Bronchial epithelial cell (primary cell): ENCODE measurements at places on chromosomes 7 and 10. TPM values are rescaled to one million over a fixed set of nuclear protein-coding genes. Genes with fewer than 3 reads are reported as not detected.

Gene NANOS1
- 0.79 and 1.3 TPM in 2 replicates for total RNA-seq

Gene ZNF22
- total RNA-seq = 4.6 and 9.2 TPM in 2 replicates

Gene ST7
- total RNA-seq = 12.9 and 15.0 TPM in 2 replicates

Gene USP6NL
- 8.7 and 15.9 TPM in 2 replicates for total RNA-seq

Gene ACTR3C
- 4.2 and 6.4 TPM in 2 replicates for total RNA-seq

Gene NUTM2A
- total RNA-seq = 0.26 and 1.2 TPM in 2 replicates

Gene SH2B2
- total RNA-seq = 1.5 and 1.8 TPM in 2 replicates

Gene TCF7L2
- 1.1 and 1.2 TPM in 2 replicates for total RNA-seq

Gene FAM20C
- 1.3 and 2.4 TPM in 2 replicates for total RNA-seq

Gene MYOZ1
- not detected in 2 replicates for total RNA-seq

Gene AS3MT
- total RNA-seq = 2.1 and 2.6 TPM in 2 replicates

Gene DKK1
- total RNA-seq = 13.6 and 43.7 TPM in 2 replicates

Gene TPST1
- 24.7 and 31.4 TPM in 2 replicates for total RNA-seq

Gene PAX4
- not detected in 2 replicates for total RNA-seq

Gene LRMDA
- total RNA-seq = 1.6 and 3.1 TPM in 2 replicates

Gene RAMP3
- not detected in 2 replicates for total RNA-seq

Gene TCAF1
- total RNA-seq = 12.3 and 17.6 TPM in 2 replicates
